ENCODE measurements at places on chromosomes 5 and 9. TPM values are rescaled to one million over a fixed set of nuclear protein-coding genes. Genes with fewer than 3 reads are reported as not detected.

Gene KIAA0825
- 5.5 TPM for total RNA-seq

Gene PCDHAC2
- total RNA-seq, result under 0.01 TPM

Gene HRH2
- total RNA-seq, result not detected

Gene PCDHA10
- under 0.01 TPM for total RNA-seq

Gene FBXL7
- total RNA-seq, result 7.3 TPM

Gene PCDHGC4
- 6.0 TPM for total RNA-seq

Gene PCDHB3
- 0.29 TPM for total RNA-seq

Gene CENPK
- total RNA-seq, result 20.9 TPM

Gene IL3
- not detected for total RNA-seq

Gene OLFML2A
- total RNA-seq, result 28.8 TPM

Gene OBP2B
- not detected for total RNA-seq

Gene CKMT2
- total RNA-seq, result 11.2 TPM

Gene HTR4
- total RNA-seq, result not detected

Gene RXFP3
- total RNA-seq, result not detected

Gene GPR151
- total RNA-seq, result not detected

Gene ERAP2
- 6.8 TPM for total RNA-seq

Gene SPATA6L
- 0.15 TPM for total RNA-seq

Gene S100Z
- total RNA-seq, result not detected

Gene PCDHA8
- total RNA-seq, result 0.15 TPM
